ENCODE measurements at places on chromosomes 2 and 18.
A peak's percentile ranks its signal among the peaks of the same experiment; 100 is the strongest.

DNA sequence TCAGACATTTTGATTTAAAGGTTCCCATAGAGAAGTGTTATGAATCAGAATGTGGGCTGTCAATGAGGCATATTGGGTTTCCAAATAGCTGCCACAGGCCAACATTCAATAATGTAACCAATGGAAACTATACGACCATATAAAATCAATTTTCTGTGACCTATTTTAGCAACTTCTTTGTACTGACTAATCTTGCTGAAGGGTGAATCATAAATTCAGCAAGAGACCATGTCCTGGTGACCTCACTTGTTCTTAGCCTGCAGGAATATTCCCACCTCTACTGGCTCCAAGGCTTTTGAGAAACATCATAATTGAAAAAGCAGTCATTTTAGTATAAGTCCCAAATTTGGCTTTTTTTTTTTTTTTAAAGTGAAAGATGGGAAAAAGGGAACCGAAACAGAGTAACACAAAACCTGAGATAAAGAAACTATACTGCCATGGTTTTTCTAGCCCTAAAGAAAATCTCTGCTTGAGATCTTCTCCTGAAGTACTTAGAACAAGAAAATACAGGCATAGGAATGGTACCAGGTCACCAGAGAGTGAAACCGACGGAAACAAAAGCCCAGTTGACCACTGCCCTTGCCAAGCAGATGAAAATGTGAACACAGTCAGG is 32.1 kb downstream of the PLEKHM3 start:
- no peak for DNase-seq

DNA sequence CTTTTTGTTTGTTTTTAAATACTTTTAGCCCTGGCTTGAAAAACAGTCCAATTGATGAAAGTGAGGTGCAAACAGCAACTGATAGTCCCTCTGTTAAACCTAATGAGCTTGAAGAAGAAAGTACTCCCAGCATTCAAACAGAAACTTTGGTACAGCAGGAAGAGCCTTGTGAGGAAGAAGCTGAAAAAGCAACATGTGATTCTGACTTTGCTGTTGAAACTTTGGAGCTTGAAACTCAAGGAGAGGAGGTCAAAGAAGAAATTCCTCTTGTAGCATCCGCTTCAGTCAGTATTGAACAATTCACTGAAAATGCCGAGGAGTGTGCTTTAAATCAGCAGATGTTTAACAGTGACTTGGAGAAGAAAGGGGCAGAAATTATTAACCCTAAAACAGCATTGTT is 30.6 kb upstream of the DYSF start:
- DNase-seq, result no peak

GRCh38 chr18:72612894-72613533 is 68.9 kb upstream of the CBLN2 start:
- no peak for DNase-seq

- no peak for DNase-seq
Observed at GRCh38 chr18:77223653-77224052, 26.0 kb upstream of the GALR1 start.

- DNase-seq, result no peak
Observed at GRCh38 chr2:190357600-190357999, 14.2 kb downstream of the INPP1 start.

DNA sequence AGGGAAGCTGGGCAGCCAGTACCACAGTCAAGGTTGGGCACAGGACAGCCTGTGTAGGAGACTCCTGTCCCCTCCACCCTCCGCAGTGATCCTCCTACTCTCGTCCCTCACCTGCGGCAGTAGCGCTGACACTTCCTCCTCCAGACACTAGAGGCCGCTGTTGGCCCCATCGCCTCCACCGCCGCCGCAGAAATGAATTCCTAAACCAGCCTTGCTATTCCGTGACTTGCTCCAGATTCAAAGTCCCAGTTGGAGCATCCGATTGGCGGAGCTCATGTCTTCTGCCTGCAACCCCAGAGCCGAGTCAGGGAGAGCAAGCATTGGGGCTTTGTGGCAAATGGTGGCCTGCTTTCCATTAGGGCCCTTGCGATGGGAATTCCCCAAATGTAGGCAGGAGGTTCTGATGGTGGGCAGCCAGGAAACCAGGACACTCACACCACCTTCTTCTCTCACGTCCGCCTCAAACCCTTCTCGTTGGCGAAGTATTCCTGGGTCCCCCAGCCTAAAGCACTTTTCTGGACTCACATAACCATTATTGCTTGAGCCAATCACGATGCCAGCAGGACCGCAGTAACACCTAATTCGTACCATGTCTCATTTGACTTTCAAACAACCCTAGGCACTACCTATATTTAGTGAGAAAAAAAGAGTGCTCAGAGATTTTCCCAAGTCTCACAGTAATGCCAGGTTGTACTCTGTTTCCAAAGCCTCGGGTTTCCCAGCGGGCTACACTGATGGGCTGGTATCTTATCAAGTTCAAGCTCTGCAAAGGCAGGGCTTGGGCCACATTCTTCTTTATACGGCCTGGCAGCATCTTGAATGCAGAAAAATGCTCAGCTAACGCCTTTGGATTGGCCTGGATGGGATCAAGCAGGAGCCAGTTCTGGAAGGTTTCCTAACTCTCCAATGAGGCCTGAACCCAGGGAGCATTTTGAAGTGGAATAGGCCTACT is 1.2 kb upstream of the DNAJB2 start:
- peak; percentile 76 for DNase-seq

DNA sequence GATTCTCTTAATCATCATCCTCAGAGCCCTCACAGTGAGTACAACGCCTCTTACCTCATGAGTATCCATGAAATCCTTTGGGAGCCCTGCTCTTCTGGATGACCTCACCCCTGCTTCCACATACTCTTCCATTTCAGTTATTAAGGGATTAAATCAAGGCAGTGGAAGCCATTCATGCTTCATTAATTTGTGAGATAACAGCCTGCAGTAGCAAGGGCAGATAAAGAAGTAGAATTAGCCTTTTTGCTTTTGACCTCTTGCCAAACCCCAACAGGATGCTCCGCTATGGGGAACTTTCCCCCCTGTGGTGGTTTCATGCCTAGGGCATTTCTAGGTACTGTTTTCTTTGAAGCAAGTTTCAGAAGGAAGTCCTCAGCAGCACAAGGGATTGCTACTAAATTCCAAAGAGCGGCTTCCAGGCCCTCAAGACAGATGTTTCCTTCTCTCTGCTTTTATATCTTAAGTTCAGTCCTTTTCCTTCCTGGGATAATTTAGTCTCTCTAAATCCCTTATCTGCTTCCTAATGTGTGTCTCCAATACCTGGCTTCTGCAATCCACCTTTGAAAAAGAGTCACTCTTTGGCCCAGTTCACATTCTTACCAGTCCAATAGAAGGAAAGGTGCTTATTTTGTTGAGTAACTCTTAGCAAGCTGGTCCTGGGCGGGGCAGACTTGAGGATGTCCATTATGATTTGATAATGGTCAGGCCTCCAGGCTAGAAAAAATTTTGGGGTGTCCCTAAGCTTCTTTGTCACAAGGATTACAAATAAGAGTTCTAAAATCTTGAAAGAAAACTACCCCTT is 76.9 kb downstream of the MYO1B start:
- peak; percentile 20 for DNase-seq

DNA sequence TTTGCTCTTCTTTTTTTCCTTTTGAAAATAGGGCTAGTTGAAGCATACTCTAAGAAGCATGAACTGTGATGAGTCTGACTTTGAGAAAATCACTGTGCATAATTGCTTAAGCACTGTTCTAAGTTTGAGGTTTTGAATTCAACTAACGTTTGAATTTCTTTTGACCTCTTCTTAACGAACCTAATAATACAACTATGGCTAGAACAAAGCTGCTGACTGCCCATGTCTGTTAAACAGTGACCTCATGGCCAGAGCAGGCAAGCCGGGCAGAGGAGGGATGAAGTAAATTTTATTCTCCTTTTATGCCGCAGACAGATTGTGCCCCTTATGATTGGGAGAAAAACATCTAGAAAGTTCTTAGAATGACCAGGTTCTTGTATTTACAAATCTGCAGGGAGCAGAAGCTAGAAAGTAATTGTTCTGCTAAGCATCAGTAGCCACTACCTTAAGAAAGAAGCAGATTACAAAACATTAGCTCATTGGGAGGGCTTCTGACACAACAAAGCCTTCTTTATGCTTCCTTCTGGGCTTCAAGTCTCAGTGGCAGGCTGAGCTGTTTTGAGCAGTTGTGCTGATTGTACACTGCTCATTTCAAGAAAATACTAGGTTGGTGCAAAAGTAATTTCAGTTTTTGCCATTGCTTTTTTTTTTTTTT is 97.8 kb upstream of the RASGRP3 start:
- DNase-seq, result no peak

GRCh38 chr2:170170281-170171040 is 7.5 kb upstream of the MYO3B start:
- no peak for DNase-seq

DNA sequence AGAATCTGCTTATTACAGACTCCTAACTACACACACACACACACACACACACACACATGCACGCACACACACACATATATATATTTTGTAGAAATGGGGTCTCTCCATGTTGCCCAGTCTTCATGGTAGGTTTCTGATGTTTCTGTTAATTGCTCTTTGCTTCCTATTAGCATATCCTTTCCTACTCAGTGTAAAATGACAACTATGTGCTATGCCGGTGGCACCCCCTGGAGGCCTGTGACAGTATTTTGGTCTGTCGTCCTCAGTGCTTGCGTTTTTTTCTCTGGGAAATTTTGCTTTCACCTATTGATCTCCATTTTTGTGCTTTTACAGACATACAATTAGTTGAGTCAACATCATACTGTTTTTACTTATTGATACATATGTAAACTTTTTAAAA is 322.1 kb downstream of the LRRTM1 start:
- no peak for DNase-seq

DNA sequence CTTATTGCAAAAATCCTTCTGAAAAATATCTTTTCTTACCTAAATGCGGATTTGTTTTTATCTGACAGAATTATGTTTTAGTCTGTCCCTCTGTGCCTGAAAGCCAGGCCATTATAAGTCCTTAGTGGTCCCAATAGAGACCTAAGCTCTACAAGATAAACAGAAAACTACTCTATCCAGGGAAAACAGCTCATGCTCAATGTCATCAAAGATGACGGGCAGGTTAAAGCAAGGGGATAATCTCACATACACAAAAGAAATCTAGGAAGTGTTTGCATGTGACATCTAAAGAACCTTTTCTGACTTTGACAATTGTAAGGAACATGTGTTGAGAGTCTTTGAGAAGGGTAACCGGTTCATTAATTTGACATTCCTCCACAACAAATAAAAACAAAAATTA is 741.1 kb upstream of the ID2 start:
- DNase-seq, result no peak

GRCh38 chr2:26634636-26635230 is 6.4 kb downstream of the CIB4 start:
- no peak for DNase-seq

DNA sequence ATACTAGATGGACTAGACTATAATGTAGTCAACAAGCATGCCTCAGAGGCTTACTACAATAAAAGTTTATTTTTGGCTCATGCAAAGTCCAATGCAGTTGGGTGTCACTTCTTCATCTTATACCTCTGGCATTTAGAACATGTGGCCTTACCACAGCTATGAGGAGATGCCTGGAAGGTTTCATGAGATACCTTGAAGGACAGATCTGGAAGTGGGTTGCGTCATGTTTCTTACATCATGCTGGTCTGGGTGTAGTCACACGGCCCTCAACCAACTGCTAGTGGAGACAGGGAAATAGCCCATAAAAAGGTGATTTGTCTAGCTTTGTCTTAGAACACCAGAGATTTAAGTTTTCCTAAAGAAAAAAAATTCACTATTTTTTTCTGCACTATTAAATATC is 91.7 kb upstream of the MMADHC start:
- DNase-seq, result no peak

GRCh38 chr2:187422282-187422681 is 25.8 kb downstream of the CALCRL start:
- no peak for DNase-seq

- no peak for DNase-seq
Observed at GRCh38 chr2:148615381-148615841, 29.1 kb upstream of the EPC2 start.

DNA sequence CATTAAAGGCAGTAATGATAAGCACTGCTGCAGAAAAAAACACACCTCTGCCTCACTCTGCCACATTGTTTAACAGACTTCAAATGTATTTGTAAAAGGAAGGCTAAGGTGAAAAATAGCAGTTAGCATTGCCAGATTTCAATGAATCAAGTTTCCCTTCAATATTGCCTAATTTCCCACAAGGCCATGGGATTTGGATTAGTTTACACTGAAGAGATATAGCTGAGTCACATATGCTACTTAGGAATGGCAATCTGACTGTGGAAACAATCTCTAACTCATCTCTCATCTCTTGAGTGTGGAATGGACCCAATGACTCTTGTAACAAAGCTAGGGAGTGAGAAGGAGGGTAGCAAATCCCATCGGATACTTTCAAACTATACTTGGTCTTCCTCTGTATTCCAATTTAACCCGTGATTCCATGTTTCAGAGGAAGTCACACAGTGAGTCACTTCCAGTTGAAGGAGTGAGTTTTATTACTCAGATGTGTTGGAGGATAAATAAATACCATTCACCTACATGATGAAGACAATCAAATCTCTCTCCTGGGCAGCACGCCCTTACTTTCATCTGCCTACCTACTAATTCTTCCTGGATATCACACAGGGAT is 5.1 kb downstream of the B4GALT6 start:
- DNase-seq, result no peak

- no peak for DNase-seq
Observed at GRCh38 chr2:86185517-86186212, 9.6 kb downstream of the IMMT start.

GRCh38 chr2:236861944-236862343 is 223.7 kb upstream of the COPS8 start:
- no peak for DNase-seq

DNA sequence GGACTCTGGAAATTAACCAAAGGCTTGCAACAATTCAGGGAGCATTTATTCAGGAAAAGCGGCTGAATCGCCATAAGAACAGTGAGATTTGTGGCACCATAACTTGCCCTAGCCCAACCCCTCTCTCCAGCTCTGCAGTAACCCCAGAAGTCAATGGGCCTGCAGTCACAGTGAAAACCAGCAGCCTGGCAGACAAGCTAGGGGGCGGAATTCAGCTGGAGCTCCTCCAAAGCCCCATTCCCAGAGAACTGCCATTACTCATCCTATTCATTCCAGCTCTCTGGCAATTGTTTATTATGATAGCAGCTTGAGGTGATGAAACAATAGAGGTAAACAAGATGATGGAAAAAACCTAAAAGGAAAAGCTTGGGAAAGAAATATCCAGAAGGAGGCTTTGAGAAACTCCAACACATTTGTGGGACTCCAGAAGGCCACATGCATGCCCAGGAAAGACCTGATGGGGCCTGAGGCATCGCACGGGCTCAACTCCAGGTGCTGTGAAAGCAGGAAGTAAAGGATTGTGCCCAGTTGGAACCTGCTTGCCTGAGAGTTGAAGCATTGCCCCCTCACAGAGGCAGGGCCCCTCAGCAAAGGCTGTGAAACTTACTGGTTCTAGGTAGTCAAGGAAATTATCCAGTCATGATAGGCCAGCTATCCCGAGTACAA is 126.7 kb downstream of the TWIST2 start:
- DNase-seq, result no peak

DNA sequence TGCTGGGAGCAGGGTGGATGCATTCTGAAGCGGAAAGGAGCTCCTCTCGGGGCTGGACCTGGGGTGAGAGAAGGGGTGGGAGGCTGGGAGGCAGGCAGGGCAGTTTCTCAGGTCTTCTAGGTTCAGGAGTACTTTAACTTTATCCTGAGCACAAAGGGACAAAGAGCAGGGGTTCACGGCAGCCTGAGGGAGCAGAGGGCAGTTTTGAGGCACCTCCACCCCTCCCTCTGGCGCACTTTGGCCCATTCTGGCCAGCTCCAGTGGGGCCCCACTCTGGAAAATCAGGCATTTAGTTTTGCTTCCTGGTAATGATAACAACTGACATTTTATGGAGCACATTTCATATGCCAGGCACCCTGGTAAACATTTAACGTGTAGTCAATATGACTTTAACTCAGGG is 14.3 kb downstream of the B3GNT7 start:
- no peak for DNase-seq
